ENCODE measurements at places on chromosomes 16 and 17.

DNA sequence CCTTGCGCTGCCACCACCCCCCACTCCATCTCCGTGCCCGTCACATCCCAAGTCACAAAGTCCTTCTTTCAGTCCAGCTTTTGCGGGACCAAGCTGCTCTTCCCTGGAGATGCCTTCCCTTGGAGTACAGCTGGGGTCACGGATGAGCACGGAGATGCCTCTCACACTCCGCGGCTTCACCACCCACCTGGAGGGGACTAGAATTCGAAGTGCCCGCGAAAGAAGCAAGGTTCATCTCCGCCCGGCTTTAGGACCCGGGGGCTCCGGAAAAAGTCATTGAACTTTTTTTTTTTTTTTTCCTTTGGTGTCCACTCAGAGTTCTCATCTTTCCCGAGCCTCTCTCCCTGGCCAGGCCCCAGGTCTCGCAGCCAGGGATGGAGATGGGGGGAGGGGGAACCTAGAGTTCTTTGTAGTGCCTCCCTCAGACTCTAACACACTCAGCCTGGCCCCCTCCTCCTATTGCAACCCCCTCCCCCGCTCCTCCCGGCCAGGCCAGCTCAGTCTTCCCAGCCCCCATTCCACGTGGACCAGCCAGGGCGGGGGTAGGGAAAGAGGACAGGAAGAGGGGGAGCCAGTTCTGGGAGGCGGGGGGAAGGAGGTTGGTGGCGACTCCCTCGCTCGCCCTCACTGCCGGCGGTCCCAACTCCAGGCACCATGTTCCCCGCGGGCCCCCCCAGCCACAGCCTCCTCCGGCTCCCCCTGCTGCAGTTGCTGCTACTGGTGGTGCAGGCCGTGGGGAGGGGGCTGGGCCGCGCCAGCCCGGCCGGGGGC is at the start of gene FKBP10:
Gene FKBP10 (plus strand): TSS at position 624 of the 771 bp plus-strand sequence. CDS start 31 bp downstream, at position 655.
- no peak for DNase-seq

GRCh38 chr17:42852351-42852750 is 1.4 kb downstream of the AOC3 start:
- DNase-seq = no peak

DNA sequence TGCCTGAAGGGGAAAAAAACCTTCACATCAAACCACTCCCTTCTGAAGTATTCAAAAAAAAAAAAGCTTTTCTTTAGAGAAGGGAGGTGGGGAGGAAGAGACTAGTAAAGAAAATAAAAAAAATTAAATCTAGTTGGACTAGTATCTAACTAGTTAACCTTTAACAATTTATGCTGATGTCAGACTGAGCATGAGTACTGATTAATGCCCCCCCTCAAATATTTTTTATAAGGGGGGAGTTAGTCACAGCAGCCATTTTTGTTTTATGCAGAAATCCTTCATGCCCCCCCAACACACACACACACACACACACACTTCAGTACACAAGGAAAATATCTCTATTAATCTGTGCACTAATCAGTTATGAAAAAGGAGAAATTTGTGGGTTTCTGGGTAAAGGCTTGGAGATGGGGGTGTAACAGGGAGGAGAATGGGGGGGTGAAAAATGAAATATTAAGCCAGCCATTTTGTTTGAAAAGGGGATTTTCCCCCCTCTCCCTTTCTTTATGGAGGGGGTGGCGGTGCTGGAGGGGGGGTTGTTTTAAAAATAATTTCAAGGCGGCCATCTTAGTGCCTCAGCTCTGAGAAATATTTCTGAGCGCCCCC is 4.7 kb upstream of the CHD3 start:
- no peak for DNase-seq

GRCh38 chr16:85353839-85354685 is 241.8 kb upstream of the CIBAR2 start:
- no peak for DNase-seq

DNA sequence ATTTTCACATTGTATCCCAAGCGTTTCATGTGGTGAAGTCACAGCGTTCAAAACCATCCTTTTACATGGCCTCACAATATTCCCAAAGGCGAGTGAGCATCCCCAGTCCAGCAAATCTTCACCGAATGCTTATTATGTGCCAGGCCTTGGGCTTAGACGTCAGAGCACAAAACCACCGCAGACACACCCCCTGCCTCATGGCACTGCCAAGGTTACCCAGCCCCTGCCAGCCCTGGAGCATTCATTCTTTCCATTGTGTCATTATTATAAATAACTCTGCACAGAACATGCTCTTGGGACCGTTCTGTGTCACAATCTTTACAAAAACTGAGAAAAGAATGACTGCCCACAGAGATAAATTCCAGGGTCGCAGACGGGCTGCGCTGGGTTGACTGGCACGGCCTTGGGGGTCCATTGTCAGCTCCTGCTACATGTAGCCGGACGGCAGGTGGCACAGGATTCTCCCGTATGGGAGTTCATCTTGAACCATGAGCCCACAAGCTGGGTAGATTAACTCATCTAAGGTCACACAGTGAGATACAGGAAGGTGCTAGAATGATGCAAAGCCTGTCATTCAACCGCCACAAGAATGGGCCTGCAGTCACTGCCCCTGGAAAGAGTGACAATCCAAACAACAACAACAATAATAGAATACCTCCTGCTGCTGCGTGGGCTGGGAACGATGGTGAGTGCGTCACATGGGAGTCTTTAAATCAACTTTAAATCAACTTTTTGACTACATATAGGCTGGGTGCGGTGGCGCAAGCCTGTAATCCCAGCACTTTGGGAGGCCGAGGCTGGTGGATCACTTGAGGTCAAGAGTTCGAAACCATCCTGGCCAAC is 4.5 kb upstream of the NECAB2 start:
- DNase-seq = no peak

GRCh38 chr17:46190763-46191162 is 2.5 kb downstream of the KANSL1 start:
- no peak for DNase-seq

- no peak for DNase-seq
Measured at GRCh38 chr17:64615028-64615677, 47.0 kb downstream of the SMURF2 start.

DNA sequence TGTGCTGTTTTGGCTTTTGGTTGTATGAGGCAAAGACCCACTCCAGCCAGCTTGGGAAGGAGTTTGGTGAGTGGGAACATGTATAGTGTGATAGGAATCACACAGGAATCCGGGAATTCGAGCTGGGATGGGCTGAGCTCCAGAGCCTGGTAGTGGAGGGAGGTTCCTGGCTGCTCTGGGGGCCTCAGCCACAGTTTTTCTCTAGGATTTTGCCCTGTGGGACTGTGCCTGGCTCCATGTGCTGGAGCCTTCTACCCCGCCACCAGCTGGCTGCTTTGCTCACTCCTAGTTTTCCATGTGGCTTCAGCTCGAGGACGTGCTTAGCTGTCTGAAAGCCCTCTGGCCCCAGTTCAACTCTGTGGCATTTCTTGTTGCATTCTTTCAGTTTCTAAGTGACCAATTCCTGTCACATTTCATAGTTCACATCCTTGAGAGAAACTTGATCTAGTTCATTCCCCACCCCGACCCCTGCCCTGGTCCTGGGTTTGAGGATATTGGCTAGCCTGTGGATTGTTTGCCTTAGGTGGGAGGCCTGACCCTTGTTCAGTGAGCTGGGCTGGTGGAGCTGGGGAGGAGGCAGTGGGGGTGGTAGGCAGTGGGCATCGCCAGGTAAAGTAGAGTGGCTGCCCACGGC is 5.0 kb downstream of the SEC14L1 start:
- DNase-seq = no peak

DNA sequence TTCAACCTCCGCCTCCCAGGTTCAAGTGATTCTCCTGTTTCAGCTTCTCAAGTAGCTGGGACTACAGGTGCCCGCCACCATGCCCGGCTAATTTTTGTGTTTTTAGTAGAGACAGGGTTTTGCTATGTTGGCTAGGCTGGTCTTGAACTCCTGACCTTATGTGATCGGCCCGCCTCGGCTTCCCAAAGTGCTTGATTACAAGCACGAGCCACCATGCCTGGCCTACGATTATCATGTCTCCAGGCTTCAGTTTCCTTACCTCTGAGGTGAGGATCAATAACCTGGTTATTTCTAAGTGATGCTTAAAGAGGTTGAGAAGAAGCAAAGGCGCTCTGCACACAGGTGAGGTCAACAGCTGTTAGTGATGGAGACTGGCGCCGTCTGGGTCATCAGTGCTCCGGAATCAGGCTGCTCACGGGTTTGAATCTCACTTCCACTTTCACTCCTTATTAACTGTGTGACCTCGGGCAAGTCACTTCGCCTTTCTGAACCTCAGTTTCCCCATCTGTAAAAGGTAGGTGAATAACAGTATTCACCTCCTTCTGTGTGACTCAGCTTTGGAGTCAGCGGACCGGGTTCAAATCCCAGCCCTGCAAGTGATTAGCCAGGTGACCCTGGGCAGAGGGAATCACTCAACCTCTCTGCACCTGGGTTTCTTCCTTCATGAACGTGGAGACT is 745 bp upstream of the ABCC1 start:
- DNase-seq = no peak

GRCh38 chr16:73154063-73154870 is 106.3 kb upstream of the ZFHX3 start:
- DNase-seq = no peak

DNA sequence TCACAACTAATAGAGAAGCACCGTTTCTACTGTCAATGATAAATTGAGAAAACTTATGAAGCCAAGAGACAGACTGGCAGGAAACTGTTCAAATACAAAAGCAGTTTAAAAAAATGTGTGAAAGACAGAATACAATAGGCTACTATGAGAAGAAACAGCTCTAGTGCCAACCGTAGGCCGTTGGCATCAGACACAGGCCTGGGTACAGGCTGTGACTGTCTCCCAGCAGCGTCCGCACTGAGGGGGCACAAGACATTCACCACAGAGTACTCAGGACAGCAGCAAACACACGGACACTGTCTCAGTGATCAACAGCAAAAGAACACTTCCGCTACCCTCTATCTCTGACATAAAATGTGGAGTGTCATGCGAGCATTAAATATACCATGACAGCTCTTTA is 7.8 kb upstream of the C1QBP start:
- no peak for DNase-seq

DNA sequence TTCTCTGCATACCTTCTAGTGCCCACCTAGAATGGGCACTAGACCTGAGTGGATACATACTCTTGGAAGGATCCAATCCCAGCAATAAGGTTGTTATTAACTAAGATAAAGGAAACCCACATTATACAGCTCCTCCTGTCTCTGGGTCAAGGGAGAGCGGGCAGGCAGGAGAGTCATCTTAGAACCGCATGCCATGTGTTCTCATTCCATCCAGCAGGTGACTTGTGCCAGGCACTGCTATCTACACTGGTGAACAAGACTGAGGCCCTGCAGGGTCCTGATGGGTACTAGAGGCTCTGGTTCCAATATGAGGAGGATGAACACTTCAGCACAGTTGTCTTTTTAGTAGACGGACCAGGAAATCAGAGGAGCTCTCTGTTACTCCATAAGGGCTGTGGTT is 5.9 kb upstream of the CD300H start:
- no peak for DNase-seq

DNA sequence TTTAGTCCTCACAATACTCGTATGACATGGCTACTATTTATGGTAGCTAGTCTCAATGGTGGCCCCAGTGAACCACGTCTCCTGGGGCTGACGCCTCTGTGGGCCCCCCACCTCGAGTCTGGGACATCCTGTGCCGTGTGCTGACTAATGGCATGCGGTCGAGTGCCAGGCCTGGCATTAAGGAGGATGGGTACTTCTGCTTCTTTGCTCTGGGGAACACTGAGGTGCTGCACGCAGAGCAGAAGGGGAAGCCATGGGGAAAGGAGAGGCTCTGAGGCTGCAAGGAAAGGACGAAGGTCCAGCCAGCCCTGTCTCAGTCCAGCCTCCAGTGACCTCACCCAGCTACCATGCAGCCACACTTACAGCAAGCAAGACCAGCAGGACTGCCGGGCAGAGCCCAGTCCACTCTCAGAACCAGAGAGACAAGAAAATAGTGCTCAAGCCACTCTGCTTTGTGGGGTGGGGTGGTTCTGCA is 5.7 kb upstream of the MPRIP start:
- no peak for DNase-seq

DNA sequence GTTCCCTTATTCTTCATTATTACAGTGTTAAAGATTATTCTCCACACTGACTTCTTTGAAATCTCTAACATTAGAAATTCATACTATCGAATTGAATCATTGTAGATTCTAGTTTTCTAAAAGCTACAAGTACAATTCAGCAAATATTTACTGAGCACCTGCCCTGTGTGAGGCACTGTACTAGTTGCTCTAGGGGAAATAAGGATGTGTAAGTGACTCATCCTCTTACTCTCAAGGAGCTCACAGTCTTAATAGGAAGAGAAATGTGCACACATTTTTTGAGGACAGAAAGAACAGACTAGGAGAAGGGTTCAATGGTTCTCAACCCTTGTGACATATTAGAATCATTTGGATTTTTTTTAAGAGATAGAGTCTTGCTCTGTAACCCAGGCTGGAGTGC is 7.7 kb upstream of the SLFN12L start:
- no peak for DNase-seq

- no peak for DNase-seq
Measured at GRCh38 chr16:10107081-10107480, 75.1 kb downstream of the GRIN2A start.

GRCh38 chr16:1707193-1707790 is 1.3 kb downstream of the MAPK8IP3 start:
- no peak for DNase-seq

GRCh38 chr16:14193316-14193871 is 122.3 kb downstream of the MRTFB start:
- peak; percentile 15 for DNase-seq

DNA sequence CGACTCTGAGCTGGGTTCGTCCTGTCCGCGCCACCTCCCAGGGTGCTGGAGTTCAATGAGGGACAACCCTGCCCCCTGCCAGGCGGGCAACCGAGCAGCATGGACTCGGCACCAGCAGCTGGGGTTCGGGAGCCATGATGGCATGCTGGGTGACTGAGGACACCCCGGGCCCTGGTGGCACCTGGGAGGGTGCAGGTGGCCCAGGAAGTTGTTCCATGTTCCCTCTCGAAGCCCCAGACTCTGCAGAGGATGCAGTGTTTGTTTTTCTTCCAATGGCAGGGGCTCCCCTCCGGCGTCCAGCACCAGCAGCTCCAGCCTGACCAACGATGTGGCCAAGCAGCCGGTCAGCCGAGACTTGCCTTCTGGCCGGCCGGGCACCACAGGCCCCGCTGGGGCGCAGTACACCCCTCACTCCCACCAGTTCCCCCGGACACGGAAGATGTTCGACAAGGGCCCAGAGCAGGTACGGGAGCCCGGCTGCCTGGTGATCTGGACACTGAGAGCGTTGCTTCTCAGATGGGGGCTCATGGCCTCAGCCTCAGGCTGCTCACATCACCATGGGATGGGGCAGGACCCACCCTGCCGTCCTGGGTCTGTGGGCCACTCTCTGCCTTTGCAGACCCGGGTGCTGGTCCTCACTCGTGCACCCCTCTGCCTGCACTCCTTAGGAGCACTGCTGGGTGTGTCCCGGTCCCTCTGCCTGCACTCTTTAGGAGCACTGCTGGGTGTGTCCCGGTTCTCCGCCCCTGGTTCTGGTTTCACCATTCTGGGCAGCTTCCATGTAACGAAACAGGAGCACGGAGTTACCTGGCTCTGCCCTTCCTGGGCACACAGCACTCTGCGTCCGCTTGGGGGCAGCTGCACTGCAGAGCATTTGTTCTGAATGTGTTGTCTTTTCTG is 68.2 kb upstream of the CHMP6 start:
- DNase-seq = no peak
